ENCODE measurements at places on chromosomes 4 and X.

- no peak for DNase-seq
These were observed 25.3 kb downstream of the APBB2 start for GRCh38 chr4:41189076-41189475.

DNA sequence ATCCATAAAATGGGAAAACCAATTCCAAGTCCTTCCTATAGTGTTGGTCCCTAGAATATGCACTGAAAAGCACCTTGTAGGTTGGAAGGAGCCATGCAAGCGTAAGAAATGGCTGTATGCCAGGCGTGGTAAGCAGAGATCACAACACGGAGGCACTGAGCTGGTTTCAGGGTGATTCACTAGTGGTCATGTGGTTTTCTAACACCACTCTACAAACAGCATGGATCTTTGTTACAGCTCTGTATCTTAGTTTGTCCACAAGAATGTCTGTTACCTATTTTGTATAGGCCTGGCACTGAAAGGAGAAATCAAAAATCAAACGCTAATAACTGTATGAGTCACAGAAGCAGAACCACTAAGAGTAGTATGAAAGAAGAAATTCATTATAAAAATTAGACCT, 71.9 kb downstream of the MAGEB17 start:
- no peak for DNase-seq

GRCh38 chr4:56857601-56858309, 36.3 kb upstream of the SPINK2 start:
- no peak for DNase-seq

- no peak for DNase-seq
These were observed 15.0 kb downstream of the BST1 start for GRCh38 chr4:15717657-15718416.

DNA sequence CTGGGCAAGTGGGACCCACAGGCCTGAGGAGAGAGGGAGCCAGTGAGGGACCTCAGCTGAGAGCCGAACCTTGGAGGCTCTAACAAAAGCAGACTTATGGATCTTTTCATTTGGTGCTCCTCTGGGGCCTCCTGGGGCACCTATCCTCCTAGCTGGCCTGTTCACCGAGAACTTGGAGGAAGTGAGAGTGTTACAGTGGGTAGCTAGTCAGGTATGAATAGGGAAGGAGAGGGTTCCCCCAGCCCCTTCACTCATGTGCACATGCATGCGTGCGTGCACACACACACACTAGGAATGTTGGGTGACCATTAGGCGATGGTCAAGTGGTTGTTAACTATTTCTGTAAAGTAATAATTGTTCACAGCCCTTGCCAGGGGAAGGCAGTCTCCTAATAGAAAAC, 18.6 kb upstream of the TMEM185A start:
- DNase-seq = no peak

- DNase-seq = no peak
These were observed 8.1 kb upstream of the PCDH18 start for GRCh38 chr4:137540356-137540755.

- no peak for DNase-seq
These were observed 261.2 kb downstream of the TRAM1L1 start for GRCh38 chr4:116824172-116824571.

DNA sequence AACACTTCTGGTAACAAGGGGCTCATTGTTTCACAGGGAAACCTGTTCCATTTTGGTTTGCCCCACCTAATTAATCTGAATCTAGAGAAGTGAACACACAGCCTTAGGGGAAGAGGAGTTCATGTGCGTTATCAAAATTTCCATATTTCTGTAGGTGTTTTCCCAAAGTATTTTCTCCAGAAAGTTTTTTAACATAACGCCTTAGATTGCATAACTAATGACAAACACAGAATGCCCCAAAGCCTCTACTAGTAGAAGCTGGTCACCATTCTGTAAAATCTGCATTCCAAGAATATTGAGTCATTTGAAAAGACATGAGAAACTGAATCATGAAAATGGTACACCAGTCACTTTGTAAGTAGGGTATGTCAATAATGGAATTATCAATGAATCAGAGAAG, 41.1 kb downstream of the IL13RA2 start:
- no peak for DNase-seq

DNA sequence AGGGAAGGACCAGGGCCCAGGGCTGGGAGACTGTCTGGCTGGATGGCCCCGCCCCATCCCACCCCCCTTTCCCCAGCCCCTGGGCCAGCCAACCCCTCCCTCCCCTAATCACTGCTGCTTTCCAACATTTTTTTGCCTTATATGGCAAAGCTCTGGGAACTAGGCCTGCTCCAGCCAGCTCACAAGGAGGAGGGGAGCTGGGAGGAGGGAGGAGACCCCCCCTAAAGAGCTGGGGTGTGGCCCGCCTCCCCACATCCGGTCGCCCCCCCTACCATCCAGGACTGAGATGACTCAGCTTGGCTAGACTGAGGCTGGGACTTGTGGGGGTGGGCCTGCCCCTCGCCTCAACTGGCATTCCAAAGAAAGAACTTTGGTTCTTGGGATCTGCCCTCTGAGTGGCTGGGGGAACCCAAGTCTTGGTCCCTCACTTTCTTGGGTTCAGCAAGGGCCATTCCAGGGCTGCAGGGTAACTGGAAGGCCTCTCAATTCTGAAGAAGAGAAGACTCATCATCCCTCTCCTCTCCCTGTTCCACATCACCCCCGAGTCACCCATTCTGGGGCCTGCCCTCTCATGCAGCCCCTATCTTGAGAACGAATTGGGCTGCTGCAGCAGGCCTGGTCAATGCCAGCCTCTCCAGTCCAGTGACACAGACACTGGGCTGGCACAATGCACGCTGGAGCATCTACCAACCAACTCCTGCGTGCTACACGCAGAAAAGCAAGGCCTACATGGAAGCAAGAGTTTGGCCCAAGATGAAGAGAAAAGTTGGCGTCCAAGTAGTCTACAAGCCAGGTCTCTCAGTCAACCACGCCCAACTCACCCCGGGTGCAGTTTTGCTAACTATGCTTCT, 4.8 kb downstream of the FLNA start:
- peak; percentile 55 for DNase-seq

DNA sequence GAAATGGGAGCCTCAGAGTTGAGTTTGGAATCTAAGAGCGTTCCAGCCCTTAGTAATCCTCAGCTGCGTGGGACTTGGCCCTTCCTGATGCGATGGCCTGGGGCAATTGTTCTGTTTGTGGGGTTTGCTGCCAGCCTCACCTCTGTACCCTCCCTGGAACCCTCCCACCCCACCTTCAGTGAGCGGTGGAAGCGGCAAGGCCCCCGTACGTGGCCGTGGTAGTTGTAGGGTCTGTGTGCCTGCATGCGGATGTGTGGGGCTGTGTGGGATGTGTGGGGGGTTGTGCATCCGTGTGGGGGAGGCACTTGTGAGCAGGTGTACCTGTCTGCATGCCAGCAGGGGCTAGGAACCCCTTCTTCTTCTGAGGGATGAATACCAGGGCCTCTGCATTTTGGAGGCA, 65.4 kb upstream of the ADRA2C start:
- no peak for DNase-seq

- no peak for DNase-seq
These were observed 152.1 kb upstream of the TENM3 start for GRCh38 chr4:182091128-182091527.

- DNase-seq = peak; percentile 34
These were observed 260.9 kb downstream of the GLUD2 start for GRCh38 chrX:121308276-121308805.

- no peak for DNase-seq
These were observed 536 bp downstream of the OTUD5 start for GRCh38 chrX:48956728-48957414.

GRCh38 chr4:26074712-26075430, 160.9 kb downstream of the SMIM20 start:
- peak; percentile 65 for DNase-seq

- DNase-seq = no peak
These were observed 72.6 kb downstream of the SMARCA5 start for GRCh38 chr4:143586080-143586479.

DNA sequence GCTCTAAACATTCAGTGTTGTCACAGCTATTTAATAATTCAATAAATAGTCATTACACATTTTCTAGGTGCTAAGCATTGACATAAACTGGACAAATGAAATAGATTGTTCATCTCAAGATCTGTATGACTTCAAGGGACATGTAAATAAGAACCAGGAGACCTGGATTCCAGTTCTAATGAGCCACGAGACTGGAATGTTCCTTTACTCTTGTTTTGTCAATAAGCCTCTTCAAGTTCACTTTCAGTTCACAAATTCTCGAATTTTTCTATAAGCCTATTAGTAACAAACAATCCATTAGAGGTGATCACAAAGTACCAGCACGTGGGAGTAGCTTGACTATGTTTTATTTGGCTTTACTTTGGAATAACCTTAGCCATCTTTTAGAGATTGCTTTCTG, 514.0 kb upstream of the SMIM31 start:
- no peak for DNase-seq

- no peak for DNase-seq
These were observed 87.1 kb upstream of the PRPS1 start for GRCh38 chrX:107541244-107541643.

DNA sequence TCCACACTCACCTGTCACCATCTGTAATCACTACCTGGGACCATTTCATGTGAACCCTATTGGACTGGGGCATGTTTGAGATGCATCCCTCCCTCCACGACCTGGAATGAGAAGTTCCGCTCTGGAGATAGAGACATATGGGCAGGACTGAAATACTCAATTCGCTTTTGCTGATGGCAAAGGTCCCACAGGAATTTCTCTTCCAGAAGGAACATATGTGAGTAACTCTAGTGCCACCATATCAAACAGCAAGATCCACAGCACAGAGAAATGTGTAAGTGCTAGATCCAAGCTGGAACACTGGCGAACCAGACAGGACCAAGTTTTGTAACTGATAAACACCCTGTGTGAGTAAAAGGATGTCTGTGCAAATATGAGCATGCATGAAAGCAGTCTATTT, 43.9 kb downstream of the SEL1L3 start:
- DNase-seq = no peak

DNA sequence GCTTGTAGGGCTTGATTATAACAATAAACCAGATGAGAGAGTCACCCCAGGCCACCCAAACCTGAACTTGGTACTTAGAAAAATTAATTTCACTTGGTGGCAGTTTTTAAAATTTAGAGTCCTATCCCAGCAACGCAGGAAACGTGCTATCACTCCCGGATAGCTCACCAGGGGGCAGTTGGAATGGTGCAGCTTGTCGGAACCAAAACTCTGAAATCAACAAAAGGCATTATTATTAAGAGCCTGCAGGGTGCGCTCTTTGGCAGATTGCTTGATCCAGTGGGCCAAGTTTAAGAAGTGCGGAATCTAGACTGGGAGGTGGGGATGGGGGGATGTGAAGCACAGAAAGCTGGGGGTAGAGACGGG, 2.4 kb downstream of the FRAS1 start:
- DNase-seq = no peak

DNA sequence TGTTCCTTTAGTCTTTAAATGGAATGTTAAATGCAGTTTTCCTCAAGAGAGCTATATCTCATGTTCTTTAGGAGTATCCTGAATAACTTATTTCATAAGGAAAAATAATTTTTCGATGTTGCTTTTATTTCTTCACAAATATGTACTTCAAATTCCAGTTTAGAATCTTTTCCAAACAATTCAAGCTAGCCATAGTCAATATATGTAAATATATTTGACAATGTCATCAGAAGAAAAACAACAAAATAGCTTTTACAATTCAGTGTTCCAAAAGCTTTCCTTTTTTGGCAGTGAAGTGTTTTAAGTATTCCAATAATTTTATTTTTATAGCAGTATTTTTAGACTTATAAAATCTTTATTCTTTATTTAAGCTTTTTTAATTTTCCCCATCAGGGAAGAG, 1532.0 kb downstream of the PCDH18 start:
- no peak for DNase-seq

- DNase-seq = no peak
These were observed 579.6 kb downstream of the NLGN4X start for GRCh38 chrX:5648941-5649568.

GRCh38 chr4:32831104-32831503, 2110.9 kb downstream of the PCDH7 start:
- DNase-seq = no peak

- no peak for DNase-seq
These were observed 72.1 kb downstream of the AMOT start for GRCh38 chrX:112768563-112768962.

DNA sequence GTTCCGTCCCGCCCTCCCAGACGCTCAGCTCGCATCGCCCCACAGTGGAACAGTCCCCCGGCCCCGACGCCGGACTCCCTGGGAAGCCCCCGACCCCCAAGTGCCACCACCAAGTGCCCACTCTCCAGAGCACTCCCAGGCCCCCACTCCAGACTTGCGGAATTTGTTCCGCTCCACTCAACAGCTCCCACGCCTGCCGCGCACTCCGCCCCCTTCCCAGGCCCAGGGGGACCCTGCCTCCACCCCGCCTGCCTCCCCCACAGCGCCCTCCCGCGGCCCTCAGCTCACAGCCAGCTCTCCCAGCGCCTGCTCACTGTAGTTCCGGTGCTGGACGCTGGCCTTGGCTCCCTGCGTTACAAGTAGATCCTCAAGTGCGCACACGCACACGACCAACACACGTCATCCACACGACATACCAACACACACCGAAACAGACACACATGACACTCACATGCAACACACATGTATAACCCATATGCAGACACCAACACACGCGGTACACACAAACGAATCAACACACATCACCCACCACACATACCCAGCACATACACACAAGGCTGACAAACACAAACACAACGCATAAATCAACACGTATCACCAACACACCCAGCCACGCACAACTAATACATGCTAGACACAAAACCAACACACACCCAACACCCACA, 8.0 kb downstream of the MSX1 start:
- no peak for DNase-seq

DNA sequence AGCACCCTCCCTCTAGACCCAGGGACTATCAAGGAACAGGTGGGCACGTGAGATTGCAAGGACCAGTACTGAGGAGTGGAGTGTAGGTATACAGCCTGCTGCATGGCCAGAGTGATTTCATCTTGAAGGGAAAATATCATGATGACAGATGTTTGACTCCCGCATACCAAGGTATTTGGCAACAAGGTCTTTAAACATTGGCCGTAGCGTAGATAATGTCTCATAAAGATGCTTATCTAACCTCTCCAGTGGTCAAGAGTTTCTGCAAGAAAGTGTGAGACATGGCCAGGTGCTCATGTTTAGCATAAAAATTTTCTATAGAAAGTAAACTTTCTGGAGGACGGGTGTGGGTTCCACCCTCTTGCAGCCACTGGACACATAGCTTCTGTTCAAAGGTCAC, 18.7 kb upstream of the ZNF630 start:
- DNase-seq = no peak

GRCh38 chr4:17934286-17934685, 87.3 kb downstream of the LCORL start:
- no peak for DNase-seq

DNA sequence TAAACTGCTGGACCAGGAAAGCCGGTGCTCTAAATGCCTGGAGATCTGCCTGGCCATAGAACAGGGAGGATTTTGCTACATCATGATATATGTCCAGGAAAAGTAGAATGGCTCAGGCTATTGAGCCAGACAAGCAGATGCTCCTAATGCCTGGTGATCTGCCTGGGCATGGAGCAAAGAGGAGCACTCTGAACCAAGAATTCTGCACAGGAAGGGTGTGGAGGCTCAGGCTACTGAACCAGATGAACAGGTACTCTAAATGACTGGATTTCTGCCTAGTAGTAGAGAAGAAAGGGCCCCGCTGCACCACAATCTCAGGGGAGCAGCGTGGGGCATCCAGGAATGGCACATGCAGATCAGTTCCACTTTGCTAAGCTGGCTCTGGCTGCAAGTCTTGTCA, 607.9 kb downstream of the ANKRD50 start:
- no peak for DNase-seq

GRCh38 chr4:37946503-37947179, 13.6 kb upstream of the PTTG2 start:
- no peak for DNase-seq

GRCh38 chr4:185524888-185525863, 10.1 kb downstream of the PDLIM3 start:
- no peak for DNase-seq
